Gastrocnemius medialis (tissue), 4 donors: ENCODE measurements at places on chromosomes 2 and 18.

DNA sequence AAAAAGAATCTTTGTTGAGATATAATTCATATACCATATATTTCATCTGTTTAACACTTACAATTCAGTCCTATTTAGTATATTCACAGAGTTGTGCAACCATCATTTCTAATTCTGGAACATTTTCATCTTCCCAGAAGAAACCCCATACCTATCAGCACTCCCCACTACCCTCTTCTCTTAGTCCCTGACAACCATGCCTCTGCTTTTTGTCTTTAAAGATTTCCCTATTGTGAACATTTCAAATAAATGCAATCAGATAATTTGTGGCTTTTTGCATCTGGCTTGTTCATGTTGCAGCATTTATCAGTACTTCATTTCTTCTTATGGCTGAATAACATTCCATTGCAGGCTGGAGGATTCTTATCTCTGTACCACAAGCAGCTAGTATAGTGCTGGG lies 305.9 kb upstream of the MEX3C start:
- DNase-seq = no peak

DNA sequence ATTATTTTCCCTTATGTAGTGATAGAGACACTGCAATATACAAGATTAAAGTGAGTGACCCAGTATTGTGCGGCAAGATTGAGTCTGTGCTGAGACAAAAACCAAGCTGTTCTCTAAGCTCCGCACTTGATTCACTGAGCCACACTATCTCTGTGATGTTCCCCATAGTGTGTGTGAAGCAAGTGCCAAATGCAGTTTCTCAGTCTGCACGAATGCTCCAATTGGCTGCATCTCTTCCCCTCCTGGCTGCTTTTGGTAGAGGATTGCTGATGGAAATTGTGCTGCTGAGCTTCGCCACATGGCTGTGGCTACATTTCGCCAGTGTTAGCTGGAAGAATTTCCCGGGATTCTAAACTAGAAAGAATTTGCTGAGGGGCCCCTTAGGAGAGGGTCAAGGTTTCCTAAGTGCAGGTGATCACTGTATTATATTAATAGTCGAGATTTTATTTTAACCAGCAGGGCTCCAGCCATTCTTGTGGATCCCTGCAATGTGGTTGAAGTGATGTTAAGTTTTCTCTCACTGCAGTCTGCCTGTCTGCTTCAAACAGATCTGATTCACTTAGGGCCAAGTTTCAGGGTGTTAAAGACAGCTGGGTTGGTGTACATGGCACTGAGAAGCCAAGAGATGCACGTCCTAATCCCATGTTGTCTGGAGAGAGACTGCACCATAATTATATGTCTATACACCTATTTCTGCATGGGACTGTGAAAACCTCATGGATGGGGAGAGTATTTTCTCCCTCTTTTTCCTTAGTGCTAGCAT lies 317.2 kb downstream of the DCC start:
- no peak for DNase-seq

DNA sequence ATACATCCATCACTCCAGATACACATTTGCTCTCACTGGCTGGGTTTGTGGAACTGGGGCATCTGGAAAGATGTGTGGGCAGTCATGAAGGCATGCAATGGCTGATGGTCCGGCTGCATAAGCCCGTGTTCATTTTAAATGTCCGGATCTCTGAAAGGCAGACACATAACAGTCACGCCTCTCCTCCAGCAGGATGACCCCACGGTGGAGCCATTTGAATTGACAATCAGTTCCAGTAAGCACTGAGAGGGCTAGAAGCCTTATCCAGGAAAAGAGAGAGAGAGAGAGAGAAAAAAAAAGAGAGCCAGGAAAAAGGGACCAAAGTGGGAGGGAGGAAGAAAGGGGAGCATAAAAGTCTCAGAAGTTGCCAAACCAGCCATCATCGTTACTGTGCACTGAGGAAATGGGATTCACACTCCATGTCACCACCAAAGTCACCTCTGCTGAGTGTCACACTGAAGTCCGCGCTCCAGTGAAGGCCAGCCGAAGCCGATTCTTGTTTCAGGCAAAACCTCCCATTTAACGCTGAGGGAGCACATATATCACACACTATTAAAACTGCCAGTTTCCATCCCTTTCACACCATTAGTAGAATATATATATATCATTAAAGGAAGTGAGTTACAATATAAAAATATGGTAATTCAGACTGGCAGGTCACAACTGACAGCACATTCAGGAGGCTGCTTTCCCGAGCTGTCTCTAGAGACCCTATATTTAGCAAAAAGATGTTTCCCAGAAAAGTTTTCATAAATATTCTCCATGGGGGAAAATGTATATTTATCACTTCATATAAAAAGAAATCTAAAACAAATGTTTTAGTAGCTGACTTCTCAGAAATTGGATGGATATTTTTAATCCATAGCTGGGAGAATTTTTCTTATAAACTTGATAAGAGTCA lies 142.0 kb downstream of the ACTR3 start:
- DNase-seq = no peak

DNA sequence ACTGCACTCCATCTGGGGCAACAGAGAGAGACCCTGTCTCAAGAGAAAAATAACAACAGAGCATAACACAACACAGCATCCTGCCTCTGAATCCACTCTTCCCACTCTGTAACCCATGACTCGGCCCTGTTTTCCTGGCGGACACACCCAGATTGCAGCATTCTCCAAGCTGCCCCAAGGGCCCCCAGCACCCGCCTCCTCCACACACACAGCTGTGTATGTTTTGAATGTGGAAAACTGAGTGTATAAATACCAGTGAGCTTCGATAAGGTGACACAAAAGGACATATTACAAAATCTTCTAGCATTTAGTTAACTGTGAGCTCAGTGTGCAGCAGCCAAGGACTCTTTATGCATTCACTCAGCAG lies 13.0 kb downstream of the IMPA2 start:
- DNase-seq = no peak

DNA sequence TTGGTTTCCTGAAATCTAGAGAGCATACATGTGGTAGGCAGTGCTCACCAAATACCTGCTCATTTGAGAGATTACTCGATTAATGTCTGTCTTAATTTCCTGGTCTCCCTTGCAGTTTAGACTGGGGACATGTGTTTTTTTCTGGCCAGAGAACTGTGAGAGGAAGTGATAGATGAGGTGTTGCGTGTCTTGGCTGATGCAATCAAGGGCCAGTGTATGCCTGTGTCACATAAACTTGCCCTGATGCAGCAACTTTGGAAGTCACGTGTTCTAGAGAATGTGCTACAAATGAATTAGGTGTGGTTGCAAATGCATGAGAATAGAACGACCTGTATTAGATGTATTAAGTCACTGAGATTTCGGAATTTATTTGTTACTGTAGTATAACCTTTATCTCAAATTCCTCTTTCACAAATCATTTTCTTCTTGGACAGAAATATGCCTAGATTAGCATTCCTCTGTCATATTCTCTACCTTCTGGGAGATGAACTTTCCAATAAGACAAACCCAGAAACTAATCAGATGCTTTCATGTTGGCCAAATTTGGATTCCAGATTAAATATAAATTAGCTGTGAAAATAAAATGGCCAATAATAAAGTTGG lies 9.9 kb upstream of the IL1A start:
- DNase-seq = peak; percentile 18

DNA sequence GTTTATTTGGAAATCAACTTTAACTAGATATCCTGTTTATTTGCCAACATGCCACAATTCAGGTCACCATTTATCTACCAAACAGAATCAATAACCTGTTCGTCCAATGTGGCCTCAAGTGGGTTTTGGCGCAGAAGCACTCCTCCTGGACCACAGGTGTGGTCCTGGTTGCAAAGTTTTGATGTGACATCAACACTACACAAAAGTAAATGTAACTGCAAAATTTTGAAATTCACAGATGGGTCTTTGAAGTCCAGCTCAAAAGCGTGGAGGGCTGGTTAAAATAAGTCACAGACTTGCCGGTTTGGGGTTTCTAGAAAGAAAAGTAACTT lies 474 bp upstream of the GCA start:
- no peak for DNase-seq

DNA sequence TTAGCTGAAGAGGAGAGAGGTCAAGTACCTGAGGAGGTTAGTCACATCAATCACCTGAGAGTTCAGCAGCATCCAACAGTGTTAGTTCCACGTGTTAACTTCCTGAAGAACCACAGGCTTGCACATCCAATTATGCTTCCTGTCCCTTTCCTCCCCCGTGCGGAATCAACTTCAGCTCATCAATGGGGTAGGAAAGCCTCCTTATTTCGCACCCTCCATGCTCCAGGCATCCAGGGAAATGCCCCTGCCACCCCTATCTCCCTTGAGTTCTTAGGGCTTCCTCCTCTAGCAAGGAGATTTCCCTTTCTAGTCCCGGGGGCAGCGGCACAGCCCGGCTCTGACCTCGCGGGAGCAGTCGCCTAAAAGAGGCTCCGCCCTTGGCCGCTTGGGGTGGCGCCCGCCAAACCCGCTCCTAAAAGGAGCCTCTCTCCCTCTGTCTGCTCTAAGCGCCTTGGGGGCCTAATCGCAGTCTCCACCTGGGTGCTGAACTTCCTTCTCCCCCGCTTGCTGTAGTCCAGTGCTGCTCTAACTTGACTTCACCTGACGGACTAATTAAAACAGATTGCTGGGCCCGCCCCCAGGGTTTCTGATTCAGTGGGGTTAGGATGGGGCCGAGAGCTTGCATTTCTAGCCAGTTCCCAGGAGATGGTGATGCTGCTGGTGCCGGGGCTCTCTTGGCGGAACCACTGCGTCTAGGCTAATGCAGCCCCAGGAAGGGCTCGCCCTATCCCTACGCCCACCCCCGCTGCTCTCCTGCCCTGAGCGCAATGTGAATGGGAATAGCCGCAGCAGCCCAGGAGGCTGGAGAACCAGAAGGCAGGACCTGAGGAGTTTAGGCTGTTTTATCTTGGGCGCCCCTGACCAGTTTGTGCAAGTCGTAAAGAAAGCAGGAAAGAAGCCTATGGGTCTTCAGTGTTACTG lies 3.4 kb upstream of the TET3 start:
- DNase-seq = no peak

GRCh38 chr2:84482603-84483002 lies 23.5 kb upstream of the SUCLG1 start:
- DNase-seq = no peak

DNA sequence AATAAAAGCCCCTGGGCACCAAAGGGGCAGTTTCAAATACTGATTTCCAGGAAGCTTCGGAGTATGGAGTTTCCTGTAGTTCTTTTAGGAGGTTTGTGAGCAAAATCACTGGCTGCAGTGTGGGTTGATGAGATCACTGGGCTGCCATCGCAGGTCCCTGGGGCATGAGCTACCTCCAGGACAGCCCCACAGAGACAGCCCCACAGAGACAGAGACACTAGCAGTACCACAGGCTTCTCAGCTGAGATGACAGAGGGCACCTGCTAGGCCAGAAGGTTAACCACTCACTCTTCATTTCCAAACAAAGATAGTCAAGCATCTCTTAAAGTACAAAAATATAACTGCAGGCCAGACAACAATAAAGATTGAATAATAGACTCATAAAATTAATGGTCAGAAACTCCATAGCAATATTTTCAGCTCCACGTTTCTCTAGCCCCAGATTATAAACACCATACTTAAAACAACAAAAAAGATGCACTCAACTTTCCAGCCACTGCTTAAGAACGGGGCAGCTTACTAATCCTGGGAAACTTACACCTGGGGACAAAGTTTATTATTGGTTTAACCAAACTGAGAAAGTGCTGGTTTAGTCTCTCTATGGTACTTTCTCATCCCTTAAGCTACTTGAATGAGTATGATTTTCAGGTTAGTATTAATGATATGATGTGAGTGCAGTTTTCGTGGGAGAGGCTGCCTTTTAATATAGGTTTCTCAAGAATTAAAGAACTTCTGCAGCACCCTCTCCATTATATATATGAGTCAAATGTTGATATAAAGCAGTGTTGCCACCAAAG lies 11.6 kb downstream of the AFF3 start:
- DNase-seq = no peak

DNA sequence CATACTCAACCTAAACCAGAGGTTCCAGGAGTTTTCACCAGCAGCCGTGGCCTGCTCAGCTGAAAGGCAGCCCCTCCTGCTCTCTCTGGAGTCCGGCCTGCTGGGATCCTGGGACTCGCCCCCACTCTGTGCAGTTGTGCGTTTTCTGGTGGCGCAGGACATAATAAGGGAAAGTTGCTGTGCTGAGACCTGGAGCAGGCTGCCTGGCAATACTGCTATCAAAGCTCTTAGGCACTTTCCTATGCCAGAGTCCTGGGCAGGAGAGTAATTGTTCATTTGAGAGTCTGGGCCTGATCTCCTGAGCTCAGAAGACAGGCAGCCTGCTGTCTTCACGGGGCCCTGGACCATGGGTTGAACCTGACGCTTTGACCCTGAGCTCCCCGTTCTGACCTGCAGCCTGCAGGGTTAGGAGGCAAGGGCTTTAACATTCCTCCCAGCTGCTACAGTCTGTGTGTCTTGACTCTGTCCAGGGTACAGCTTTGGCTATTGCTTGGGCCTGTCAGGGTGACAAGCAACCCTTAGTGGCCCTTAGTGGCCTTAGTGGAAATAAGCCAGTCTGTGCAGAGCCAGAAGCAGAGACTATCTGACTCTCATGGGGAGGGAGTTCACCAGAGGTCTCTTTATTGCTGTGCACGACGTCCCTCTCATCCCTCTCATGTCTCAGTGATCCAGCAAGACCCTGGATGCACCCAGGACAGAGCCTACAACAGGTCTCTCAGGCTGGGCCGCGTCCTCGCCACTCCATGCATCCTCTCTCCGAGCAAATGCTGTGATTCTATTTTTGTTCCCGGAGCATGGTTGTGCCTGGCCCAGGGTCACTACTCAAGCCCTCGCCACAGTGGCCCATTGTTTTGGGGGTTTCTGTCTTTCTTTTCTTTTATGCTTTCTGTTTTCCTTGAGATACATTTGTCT lies 60.6 kb downstream of the ACKR3 start:
- DNase-seq = no peak

GRCh38 chr18:76801567-76802505 lies 20.5 kb upstream of the ZNF236 start:
- DNase-seq = peak; percentile 15

DNA sequence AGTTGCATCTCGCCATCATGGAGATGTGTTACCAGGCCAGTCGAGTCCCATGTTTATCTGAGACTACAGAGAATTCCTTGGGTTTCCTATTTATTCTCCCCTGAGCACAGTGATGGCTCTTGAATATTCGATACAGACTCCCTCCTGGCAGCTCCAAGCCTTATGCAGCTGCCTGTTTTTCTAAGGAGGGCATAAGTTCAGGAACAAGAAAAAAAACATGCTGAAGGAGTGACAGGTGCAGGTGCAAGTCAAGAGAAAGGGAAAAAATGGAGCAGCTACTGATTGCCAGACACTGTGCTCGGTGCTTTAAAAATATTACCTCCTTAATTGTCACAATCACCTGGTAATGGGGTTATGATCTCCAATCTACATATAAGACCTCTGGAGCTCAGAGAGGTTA lies 177.2 kb upstream of the DPP10 start:
- no peak for DNase-seq

GRCh38 chr2:224033601-224034000 lies 5.5 kb downstream of the SERPINE2 start:
- no peak for DNase-seq

- no peak for DNase-seq
Observed at GRCh38 chr18:8107426-8107825, 501.8 kb upstream of the RAB12 start.

DNA sequence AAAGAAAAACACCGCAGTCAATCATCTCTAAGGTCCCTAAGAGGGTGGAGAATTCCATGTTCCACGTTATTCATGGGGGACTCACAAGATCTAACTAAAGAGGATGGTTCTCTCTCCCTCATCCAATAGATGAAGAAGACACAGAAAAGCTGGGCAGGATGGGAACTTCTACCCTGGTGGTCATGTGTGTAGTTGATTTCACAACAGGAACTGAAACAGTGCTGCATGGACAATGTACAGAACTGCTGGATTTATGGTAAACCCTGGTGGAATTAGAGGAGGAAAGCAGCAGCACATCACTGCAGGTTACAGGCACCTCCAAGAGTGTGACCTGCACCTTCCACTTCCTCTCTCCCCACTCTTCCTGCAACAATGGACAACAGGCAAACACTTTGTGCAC lies 31.4 kb downstream of the FECH start:
- DNase-seq = no peak
